ENCODE measurements at places on chromosomes 1 and 21.

GRCh38 chr1:96710708-96711477 lies 10.7 kb upstream of the PTBP2 start:
- DNase-seq = no peak

- DNase-seq = no peak
These were observed 19.0 kb downstream of the RNASEL start for GRCh38 chr1:182569939-182570610.

- DNase-seq = no peak
These were observed 25.0 kb downstream of the RLF start for GRCh38 chr1:40185951-40186864.

DNA sequence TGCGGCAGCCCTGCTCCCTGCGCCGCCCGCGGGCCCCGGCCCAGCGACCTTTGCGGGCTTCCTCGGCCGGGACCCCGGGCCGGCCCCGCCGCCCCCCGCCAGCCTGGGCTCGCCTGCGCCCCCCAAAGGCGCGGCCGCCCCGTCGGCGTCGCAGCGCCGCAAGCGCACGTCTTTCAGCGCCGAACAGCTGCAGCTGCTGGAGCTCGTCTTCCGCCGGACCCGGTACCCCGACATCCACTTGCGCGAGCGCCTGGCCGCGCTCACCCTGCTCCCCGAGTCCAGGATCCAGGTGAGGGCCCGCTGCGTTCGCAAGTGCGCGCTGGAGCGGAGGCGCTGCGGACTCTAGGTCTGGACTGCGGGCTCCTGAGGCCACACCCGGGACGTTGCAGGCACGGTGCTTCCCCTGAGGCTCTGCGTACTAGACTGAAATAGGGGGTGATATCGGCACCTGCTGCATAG lies 351 bp downstream of the MIXL1 start:
- DNase-seq = no peak

DNA sequence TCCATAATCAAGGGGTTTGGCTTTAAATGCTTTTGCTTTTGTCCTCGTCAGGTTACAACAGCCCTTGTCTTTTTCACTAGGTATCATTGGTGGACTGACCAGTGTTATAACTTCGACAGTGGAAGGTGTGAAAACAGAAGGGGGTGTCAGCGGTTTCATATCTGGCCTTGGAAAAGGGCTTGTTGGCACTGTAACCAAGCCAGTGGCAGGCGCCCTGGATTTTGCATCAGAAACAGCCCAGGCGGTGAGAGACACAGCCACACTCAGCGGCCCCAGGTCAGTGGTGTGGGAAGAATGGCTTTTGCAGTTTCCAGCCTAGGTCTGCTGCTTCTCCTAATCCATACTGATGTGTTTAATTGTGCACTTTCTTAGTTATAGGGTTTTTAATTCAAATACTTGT lies 157.9 kb downstream of the DHRS3 start:
- DNase-seq = no peak

- DNase-seq = no peak
These were observed 15.9 kb upstream of the CD58 start for GRCh38 chr1:116586741-116587143.

GRCh38 chr1:25572708-25573590 lies 29.5 kb downstream of the LDLRAP1 start:
- no peak for DNase-seq

DNA sequence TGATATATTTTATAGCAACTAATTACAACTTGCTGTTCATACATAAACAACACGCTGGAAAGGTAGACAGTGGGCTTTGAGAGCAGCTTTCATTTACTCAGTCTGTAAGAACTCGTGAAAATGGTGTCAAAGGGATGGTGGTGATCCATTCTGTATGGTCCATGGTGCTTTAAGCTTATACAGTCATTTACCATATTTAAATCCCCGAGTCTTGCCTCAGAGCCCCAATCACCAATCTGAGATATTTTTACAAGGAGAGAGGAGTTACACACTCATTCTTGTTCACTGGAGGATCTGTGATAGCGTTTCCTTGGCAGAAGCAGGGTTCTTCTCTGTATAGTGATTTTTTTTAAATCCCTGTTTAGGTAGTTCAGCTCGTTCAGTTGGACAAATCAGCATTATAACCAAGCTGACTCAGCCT lies 694.6 kb downstream of the USP25 start:
- DNase-seq = no peak

DNA sequence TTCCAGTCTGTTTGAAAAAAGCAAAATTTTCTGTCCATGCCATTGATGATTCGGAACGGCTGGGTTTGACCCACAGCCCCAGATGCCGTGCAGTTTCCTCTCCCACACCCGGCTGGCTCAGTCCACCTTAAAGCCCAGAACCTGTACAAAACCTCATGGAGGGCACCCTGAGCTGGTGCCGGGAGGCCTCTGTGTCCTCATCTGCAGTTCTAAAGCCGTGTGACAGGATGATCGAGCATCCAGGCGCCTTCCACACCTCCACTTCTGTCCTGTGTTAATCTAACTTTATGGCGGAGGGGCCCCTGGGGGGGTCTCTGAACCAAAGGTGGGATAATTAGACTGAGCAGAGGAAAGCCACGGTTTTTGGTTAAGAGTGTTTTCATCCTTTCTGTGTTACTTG lies 49.6 kb downstream of the SLC37A1 start:
- DNase-seq = no peak

DNA sequence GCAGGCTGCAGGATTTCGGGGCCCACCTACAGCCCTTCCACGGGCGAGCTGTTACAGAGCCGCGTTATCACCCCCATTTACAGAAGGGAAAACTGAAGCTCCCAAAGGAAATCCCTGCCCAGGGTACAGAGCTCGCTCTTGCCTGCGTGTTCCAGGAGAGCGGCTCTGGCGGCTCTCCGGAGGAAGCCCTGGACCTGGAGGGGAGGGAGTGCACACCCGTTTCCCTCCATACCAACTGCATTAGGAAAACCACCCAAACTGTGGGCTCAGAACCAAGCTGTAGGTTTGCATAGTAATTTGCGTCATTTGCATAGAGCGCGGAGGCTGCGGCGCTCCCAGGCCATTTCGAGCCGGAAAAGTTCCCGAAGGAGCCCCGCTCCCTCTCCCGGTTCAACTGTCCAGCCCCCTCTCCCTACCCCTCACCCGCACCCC lies 24.7 kb upstream of the ADGRB2 start:
- no peak for DNase-seq

DNA sequence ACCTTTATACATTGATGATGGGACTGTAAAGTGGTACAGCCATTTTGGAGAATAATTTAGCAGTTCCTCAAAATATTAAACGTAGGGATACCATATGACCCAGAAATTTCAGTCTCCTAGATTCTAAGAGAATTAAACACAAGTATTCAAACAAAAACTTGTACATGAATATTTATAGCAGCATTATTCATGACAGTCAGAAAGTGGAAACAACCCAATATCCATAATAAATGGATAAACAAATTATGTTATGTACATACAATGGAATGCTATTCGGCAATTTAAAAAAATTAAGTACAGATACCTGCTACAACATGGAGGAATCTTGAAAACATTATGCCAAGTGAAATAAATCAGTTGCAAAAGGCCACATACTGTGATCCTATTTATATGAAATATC lies 16.9 kb upstream of the DDX59 start:
- no peak for DNase-seq

GRCh38 chr1:228770779-228771223 lies 35.5 kb downstream of the RHOU start:
- DNase-seq = no peak

GRCh38 chr21:36686955-36687354 lies 12.0 kb upstream of the SIM2 start:
- DNase-seq = no peak

DNA sequence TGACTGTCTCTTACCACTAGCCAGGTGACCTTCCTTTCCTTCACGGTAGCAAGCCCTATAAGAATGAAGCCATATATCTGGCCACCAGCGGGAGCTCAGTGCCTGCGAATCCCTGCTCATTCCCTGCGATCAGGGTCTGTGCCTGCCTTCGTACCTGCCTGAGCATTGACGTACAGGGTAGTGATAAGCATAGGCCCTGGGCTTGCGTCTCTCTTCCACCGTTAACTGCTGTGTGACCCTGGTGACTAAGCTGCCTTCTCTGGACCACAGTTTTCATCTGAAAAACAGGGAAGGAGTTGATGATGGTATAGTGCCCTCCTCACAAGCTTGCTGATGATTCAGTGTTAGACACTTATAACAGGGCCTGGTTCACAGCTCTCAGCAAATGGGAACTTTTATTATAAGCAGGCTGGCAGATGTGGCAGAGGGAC lies 4.1 kb downstream of the ZC3H12A start:
- DNase-seq = no peak

DNA sequence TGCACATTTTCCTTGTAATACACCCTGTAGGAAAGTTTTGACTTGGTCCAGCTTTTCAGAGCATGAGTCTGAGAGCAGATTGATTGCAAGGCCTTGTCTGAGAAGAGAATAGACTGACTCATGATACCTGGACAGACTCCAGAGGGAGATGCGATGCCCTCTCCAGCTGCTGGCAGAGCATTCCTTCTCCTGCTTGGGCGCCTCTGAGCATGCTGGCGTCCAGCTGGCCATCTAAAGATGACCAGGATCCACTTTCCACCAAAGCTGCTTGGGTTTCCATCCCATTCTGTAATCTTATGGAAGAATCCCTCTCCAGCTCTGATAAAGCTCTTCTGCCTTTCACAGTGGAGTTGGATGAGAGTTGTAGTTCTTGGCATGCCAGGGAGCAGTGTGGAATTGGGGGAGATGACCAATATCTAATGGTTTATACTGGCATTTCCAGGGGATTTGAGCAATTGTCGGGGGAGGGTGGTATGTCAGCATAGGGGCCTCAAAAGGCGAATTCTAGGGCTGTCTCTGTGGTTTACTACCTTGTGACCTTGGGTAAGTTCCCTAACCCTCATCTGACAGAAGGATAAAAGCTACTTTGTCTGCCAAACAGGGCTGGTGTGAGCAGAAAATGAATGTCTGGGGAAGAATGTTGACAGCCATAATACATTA lies 19.5 kb downstream of the SZRD1 start:
- no peak for DNase-seq

DNA sequence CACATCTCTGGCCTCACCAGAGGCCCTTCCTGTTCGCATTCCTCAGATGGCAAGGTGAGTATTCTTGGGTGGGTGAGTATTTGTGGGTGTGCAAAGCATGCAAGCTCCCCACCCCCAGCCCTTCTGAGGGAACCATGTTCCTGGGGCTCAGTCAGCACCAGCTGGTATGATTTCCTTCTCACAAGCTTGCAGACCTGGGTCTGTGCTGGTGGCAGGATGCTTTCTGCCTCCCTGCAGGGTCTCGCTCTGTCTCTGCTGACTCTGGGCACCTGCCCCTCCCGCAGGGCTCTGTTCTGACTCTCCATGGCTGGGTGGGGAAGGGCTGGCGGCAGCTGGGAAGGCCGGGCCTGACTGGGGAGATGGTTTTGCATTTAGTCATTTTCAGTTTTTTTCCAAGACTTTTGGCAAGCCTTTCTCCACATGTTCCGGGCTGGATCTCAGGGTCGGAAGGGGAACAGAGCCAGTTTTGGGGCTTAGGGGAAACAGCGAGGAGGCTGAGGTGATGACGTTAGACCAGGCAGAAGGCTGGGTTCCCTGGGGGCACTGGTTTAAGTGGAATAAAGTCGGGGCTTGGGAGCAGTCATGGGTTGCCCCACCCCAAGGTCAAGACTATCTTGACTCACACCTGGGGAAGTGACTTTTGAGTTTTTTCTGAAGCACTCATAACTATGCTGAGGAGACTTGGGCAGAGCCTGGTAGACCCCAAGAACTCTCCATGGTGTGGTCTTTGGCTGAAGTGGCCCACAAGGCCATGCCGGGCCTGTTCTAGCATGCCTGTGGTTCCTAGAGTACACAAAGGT lies 6.2 kb downstream of the RASSF5 start:
- DNase-seq = no peak

- DNase-seq = no peak
These were observed 32.6 kb upstream of the EDN2 start for GRCh38 chr1:41517062-41517438.

- no peak for DNase-seq
These were observed 3.1 kb upstream of the WNT3A start for GRCh38 chr1:228003461-228004330.

- DNase-seq = no peak
These were observed 216.1 kb upstream of the GRIK3 start for GRCh38 chr1:37250371-37250770.

GRCh38 chr1:44576456-44577150 lies 97.7 kb downstream of the TMEM53 start:
- DNase-seq = no peak

- no peak for DNase-seq
These were observed 14.1 kb downstream of the VN1R5 start for GRCh38 chr1:247270003-247270402.

- DNase-seq = no peak
These were observed 100.3 kb downstream of the PHTF1 start for GRCh38 chr1:113659035-113659434.

GRCh38 chr1:235004840-235005391 lies 123.7 kb downstream of the TOMM20 start:
- DNase-seq = no peak

DNA sequence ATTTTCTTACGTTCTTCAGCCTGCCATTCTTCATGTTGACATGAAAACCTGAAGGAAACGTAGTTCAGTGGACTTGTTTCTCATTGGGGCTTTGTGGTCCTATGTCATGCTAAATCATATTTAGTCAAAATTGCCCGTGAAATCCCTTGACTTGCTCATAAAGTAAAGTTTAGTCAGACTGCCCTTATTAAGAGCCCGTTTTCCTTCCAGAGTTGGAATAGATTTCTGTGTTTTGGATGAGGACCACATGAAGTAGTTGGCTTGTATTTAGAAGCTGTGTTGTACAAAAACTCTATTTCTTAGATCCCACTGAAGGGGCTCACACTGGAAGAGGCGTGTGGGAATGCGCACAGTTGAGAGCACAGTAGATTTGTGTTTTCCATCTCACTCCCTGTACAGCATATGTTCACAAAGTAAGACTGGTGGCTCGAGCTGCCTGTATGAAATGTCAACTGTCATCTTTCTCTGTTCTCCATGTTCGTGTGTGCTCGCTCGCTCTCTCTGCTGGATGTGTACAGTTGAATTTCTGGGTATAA lies 42.4 kb downstream of the CAMTA1 start:
- DNase-seq = no peak

- no peak for DNase-seq
These were observed 650.3 kb upstream of the NR5A2 start for GRCh38 chr1:199377211-199377610.

DNA sequence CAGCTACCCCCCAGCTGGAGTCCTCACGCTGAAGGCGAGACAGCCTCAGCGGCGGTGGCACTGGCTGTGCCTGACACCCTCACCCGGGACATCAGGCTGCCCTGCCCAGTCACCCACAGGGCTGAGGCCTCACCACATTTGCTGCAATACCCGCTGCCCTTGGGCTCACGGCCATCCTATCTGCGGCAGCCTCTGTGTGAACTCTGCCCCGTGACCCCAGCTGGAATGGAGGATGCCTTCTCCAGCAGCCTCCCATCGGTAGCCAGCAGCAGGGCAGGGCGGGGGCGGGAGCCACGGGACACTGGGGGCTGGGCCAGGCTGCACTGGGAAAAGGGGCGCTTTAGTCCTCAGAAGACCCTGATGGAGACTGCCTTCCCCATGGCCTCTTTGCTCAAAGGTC lies 112.4 kb upstream of the ZBTB40 start:
- no peak for DNase-seq

DNA sequence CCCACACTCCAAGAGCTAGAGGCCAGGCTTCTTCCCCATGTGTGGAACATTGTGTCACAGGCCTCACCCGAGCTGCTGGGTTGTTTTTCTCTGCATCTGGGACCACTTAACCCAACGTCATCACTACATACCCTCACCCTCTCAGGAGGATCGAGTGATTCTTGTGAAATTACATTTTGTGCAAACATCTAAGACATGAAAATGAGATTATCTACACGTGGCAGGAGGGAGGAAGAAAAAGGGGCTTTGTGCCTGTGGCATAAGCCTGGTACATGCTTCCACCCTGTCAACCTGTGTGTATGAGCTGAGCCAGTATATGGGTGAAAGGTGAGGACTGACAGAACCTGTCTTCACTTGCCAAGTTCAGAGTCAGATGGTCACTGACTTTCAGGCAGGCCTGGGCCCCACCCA lies 1.6 kb downstream of the CPT2 start:
- no peak for DNase-seq

Data from CD4-positive, alpha-beta T cell treated with Interferon gamma for 1 hour (primary cell).